ENCODE measurements at places on chromosomes 12 and 14. TPM values are rescaled to one million over a fixed set of nuclear protein-coding genes. Genes with fewer than 3 reads are reported as not detected.

GRCh38 chr14:93970965-93971634 is 5.3 kb downstream of the ASB2 start:
- no peak for DNase-seq

DNA sequence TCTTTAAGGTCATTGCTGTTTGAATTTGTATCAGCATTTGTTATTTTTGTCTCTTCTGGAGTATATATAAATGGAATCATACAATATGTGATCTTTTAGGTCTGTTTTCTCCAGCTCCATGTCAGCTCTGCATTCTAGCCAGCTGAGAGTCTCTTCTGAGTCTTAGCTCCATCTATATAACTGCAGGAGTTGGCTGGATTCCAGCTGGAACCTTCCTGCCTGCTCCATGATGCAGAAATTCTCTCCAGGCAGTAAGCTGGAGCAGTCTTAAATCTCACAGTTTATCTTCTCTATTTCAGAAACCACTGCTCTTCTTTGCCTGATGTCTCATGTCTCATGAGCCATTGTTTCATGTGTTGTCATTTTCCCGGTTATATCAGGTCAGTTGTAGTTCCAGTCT is 827.6 kb downstream of the NRXN3 start:
- DNase-seq: no peak

- no peak for DNase-seq
Observed at GRCh38 chr14:92093320-92093719, 13.1 kb downstream of the ATXN3 start.

DNA sequence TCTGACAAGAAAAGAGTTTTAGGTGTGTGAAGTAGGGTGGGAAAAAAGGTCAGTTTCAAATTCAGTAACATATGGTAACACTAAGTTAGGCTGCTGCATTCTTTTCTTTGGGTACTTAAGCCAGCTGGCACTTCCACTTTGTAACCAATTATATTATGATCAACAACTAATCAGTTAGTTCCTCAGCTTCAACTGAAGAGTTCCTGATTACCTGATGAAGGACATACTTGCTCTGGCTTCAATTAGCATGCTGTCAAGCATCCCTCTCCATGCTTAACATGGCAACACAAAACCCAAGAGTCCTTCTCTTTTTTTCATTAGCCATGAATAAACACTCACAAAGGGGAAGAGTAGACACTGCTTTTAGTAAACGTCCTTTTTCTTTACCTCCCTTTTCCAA is 6.8 kb upstream of the KANSL2 start:
- no peak for DNase-seq

- no peak for DNase-seq
Observed at GRCh38 chr12:83156815-83157214, 470.1 kb downstream of the TMTC2 start.

DNA sequence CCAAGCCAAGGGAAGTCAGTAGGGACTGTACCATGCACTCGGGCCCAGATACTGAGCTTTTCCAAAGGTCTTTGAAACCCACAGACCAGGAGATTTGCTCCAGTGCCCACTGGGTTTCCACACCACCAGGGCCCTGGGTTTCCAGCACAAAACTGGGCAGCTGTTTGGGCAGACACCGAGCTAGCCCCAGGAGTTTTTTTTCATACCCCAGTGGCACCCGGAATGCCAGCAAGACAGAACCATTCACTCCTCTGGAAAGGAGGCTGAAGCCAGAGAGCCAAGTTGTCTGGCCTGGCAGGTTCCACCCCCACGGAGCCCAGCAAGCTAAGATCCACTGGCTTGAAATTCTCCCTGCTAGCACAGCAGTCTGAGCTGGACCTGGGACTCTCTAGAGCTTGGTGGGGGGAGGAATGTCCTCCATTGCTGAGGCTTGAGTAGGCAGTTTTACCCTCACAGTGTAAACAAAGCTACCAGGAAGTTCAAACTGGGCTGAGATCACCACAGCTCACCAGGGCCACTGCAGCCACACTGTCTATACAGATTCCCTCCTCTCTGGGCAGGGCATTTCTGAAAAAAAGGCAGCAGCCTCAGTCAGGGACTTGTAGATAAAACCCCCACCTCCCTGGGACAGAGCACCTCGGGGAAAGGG is 793.7 kb downstream of the RPS29 start:
- DNase-seq: no peak

DNA sequence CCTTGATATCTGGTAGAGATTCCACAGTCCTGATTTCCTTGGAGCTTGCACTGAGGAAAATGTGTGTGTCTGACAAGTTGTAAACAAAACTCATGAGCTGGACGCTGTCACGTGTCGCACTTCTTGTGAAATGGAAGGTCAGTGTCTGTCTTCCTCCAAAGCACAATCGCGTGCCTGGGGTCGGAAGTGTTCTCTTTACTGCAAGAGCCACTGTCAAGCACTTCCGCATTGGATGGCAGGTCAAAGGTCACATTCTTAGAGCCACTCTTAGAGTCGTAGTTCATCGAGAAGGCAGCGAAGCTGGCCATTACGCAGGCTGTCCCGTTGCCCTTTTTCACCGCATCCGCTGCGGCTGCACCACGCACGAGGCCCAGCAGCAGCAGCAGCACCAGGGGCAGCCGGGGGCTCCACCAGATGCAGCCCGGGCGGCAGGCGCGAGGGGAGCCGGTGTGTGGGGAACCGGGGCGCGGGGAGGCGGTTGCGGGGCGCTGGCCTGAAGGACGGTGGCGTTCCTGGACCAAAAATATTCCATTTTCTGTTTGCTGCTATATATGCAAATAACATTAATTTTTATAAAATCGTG is 45.0 kb downstream of the LRTM2 start:
- DNase-seq: no peak

DNA sequence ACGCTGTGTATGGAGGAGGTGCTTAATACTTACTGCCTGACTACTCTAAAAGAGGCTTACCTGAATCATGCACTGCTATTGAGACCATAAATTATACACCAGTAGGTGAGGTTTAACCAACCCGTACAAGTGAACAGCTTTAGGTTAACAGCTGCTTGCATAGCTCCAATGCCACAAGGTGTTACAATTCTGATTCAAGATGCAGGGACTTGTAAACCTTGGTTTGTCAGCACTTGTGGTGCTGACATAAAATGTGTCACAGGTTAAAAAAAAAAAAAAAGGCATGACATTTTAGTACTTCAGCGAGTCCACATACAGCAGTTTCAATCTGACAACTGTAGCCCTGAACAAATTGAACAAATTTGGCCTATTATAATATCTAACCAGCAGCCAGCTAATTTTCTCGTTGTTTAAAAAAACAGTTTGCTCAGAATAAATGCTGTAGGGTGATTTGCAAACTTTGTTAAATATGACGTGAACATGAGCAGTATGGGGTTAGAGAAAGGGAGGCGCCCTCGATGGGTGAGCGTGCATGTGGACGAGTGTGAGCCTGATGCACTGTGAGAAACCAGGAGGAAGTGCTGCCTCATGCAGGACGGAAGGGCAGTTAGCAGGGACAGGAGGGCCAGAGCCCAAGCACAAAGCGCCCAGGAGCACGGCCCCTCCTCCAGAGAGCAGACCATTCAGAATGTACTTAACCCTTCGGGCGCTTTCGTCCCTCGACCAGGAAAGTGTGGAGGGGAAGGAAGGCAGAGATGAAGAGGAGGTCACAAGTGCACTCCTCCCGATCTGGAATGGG is 44.7 kb downstream of the TCHP start:
- DNase-seq: no peak

LRRC10 gene
- total RNA-seq: not detected

GRCh38 chr12:19972325-19973288 is 395.7 kb upstream of the PDE3A start:
- no peak for DNase-seq

- no peak for DNase-seq
Observed at GRCh38 chr14:22484632-22485031, 104.4 kb downstream of the DAD1 start.

AKAP5 gene
- total RNA-seq: 0.47 TPM

A2M gene
- total RNA-seq: 178 TPM

Data from omental fat pad (tissue), 4 donors.